Stimulated activated CD8-positive, alpha-beta memory T cell treated with anti-CD3 and anti-CD28 coated beads, Interleukin-15, amount 100 ng/mL, for 24 hours (primary cell): ENCODE measurements at places on chromosomes 7 and 10.

DNA sequence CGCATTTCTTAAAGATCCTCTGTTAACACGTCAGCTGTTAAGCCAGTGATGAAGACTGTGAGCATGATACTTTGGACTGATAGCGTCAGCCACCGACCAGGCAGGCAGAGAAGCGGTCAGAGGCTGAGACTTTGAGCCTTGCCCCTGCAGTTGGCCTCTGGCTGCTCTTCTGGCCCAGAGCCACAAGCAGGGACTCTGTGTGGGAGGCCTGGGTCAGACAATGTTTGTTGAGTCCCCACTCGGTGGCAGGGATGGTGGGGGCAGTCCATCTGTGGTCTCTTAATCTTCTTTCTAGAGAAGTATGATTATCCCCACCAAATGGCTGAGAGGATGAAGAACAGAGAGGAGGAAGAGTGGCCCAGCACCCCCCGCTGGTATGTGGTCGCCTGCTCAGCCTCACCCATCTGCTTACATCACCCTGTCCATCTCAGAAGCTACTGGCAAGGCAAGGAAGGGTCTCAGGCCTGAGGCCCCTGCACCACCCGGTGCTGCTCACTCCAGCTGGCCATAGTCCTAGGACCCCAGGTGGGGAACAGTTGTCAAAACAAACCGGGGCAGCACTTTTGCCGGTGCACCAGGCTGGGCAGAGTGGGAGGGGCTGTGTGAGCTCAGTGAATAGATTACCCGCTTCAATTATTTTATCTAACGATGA lies 202.9 kb downstream of the GRID1 start:
- no peak for DNase-seq

DNA sequence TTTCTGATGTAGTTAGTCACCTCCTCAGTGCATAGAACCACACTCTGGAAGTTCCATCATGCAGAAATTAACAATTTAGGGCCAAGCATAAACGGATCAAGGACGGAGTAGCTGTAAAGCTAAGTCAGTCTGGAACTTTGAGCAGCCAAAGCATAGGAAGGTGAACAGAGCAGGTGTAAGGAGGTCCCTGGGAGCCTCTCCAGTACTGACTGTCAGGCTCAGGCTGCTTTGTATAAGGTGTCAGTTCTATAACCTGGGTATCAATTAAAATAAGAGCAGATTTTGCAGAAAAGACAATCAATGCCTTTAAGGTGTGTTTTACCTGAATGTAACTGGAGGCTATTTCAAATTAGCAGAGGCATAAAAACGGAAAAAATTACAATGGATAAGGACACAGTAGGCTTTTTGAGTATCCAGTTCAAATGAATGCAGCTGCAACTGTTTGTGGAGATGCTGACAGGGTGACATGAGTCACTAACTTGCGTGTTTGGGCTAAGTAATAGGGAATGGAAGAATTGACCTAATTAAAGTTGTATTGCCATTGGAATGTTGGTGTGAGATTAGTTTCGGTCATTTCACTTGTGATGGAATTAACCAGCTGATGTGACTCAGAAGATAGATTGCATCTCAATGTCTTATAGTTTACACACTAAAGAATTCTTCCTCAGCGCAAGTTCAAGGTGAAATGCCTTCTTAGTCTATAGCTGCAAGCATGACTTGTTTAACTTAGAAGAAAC lies 417.9 kb upstream of the CNTNAP2 start:
- no peak for DNase-seq

DNA sequence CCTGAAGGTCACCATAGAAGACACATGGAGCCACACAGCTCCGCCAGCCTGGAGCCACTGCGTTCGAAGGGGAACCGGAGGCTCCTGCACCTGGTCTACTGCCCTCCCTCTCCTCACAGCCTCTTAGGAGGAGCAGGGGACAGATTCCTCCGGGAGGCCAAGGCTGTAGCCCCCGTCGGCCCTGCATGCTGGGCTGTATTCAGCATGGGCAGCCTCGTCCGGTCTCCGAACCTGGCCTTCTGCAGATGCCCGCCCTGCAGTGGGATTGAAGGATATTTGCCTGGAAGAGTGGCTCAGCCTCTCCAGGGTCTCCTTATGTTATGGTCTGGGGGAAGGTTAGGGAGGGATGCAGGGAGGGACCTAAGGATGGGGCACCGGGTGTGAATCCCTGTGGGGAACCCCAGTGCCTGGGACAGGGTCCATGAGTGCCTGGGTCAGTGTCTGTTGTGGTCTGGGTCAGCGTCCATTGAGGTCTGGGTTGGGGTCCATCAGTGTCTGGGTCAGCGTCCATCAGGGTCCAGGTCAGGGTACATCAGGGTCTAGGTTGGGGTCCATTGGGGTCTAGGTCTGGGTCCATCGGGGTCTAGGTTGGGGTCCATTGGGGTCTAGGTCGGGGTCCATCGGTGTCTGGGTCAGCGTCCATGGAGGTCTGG lies 13.0 kb upstream of the SCART1 start:
- no peak for DNase-seq

DNA sequence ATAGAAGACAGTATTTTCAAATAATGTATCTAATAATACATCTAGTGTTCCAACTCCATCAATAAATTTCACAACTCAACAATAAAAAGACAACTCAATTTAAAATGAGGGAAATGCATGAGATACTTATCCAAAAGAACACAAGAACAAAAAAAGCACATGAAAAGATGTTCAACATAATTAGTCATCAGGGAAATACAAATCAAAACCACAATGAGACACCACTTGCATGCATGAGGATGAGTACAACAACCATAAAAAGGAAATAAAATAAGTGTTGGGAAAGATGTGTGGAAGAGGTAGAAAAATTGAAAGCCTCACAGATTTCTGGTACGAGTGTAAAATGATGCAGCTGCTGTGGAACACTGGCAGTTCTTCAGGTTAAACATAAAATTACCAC lies 111.6 kb upstream of the PTPRZ1 start:
- DNase-seq: no peak

GRCh38 chr10:83991986-83992753 lies 147.1 kb upstream of the GHITM start:
- no peak for DNase-seq

DNA sequence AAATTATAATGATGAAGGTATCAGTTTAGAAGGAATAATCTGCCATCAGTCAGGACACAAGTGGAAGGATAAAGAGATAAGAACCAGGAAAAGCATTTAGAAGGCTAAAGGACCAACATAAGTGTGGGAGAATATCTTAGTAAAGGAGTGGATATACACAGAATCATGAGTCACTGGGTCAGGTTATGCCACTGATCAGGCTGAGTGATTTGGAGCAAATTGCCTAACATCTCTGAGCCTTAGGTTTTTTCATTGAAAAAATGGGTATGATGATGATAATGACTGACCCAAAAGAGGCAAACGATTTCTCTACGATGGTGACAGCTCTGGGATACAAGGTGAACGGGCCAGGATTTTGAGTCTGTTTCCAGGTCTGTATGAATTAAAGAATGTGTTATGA lies 2.8 kb upstream of the CUL1 start:
- DNase-seq: no peak

DNA sequence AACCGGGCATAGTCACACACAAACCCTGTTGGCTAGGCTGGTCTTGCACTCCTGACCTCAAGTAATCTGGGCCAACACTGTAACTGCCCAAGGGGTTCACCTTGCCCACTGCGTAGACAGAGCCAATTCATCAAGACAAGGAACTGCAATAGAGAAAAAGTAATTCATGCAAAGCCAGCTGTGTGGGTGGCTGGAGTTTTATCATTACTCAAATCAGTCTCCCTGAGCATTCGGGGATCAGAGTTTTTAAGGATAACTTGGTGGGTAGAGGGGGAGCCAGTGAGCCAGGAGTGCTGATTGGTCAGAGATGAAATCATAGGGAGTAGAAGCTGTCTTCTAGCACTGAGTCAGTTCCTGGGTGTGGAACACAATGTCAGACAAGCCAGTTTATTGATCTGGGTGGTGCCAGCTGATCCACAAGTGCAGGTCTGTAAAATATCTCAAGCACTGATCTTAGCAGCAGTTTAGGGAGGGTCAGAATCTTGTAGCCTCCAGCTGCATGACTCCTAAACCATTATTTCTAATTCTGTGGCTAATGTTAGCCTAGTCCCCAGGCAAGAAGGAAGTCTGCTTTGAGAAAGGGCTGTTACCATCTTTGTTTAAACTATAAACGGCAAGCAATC lies 15.6 kb upstream of the FXYD4 start:
- DNase-seq: no peak

DNA sequence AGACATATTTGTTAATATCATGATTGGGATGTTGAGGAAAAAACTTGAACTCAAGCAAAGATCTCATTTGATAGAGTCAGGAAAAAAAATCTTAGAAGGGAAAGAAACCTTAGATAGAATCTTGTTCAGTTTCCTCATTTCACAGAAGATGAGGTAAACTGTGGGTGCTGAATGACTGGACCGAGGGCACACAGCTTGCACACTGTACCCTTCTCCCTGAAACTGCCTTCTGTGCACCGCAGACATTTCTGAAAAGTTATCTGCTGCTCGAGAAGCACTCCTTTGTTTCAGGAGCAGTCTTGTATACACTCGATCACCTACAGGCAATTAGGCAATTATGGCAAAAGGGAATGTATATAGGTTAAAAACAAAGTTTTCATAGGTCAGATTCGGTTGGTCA lies 167.4 kb downstream of the SKAP2 start:
- DNase-seq: no peak

GRCh38 chr10:132630666-132631337 lies 93.2 kb downstream of the INPP5A start:
- DNase-seq: no peak

DNA sequence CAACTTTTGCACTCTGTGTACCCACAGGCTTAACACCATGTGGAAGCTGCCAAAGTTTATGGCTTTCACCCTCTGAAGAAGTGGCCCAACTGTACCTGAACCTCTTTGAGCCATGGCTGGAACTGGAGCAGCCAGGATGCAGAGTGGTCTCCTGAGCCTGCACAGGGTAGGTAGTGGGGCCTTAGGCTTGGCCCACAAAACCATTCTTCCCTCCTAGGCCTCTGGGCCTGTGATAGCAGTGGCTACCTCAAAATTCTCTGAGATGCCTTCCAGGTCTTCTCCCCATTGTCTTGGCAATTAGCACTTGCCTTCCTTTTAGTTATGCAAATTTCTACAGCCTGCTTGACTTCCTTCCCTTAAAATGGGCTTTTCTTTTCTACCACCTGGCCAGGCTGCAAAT lies 19.3 kb upstream of the SPAM1 start:
- no peak for DNase-seq

DNA sequence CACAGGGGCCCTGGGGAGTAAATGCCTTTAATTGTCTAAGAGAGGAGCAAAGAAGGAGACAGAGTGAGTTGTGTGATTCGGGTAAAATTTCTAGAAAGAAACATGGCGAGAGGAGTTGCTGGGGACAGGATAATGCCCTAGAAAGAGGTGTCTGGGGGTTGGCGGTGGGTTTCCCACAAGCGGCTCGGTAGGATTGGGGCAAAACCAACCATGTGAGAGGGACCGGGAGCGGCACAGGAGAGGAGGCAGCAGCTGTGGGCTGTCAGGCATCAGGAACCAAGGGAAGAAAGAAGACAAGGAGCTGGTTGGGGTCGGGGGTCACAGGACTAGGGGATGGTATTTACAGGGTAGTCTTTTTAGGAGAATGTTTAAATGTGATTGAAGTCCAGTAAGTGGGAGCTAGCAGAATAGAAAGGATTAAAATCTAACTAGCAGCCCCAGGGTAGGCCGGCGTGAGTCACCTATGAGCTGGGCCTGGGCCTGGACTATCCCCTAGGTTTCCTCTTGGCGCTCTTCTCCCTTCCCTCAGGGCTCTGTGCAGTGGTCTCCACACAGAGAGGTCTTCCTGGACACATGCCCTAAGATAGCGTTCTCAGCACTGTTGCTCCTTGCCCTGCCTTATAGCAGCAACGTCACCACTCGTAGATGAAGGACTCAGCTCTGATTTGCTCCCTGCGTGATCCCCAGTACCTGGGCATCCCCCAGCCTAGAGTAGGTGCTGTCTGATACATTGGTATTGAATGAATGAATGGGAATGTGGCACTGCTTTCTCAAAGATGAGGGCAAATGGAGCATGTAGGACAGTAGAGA lies 32.6 kb downstream of the IKZF1 start:
- DNase-seq: no peak

GRCh38 chr7:9250876-9251275 lies 817.5 kb downstream of the NXPH1 start:
- no peak for DNase-seq

GRCh38 chr10:36650274-36650673 lies 475.1 kb upstream of the ANKRD30A start:
- no peak for DNase-seq

- DNase-seq: no peak
Measured at GRCh38 chr10:128336401-128336800, 210.2 kb upstream of the MKI67 start.

DNA sequence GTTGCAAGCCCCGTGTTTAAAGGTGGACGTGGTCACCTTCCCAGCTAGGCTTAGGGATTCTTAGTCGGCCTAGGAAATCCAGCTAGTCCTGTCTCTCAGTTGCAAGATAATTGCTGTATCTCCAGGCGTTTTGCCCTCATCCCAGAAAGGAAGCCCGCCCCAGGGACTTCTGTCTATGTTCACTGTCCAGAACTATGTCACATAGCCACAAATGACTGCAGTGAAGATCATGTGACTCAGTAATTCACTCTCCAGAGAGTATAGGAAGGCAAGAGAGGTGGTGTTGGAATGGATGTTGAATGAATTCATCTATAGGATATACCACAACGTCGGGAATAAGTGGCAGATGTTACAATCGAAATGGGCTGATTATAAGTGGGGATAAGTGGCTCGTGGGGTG lies 349 bp upstream of the ERVW-1 start:
- no peak for DNase-seq

- DNase-seq: no peak
Measured at GRCh38 chr10:86827639-86828038, 71.2 kb downstream of the BMPR1A start.

DNA sequence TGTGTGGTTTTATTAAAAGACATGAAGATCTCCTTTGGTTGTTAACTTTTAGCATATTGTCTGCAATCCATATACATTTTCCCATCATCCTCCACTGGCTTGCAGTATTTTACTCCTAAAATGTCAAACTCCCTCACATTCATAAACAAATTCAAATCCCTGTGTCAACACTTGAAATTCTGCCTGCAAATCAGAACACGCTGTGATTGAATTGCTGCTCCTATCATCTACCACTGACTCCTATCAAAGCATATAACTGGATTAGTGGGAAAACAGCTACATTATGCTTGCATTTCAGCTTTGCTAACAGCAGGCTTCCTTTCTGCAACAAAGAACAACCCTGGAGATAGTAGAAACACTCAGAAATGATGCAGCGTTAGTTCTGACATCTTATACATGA lies 281.8 kb upstream of the HGF start:
- DNase-seq: no peak
